Uterine smooth muscle cell (primary cell): ENCODE measurements at places on chromosomes 16 and 17. TPM values are rescaled to one million over a fixed set of nuclear protein-coding genes. Genes with fewer than 3 reads are reported as not detected.

Gene CLDN7
- 2.1 and 4.5 TPM in 2 replicates for total RNA-seq

Gene CTRL
- total RNA-seq = 0.33 TPM in 1 of 2 replicates, not detected in the other

Gene KCNJ18
- total RNA-seq = not detected in 2 replicates

Gene TBC1D3C
- total RNA-seq = not detected in 2 replicates

Gene RNF43
- total RNA-seq = under 0.01 TPM in 1 of 2 replicates, not detected in the other

Gene GRAP
- total RNA-seq = under 0.01 and 0.11 TPM in 2 replicates

Gene PHF23
- 42.5 and 45.5 TPM in 2 replicates for total RNA-seq

Gene TMEM204
- total RNA-seq = 4.8 and 7.2 TPM in 2 replicates

Gene SLFN12L
- under 0.01 and 0.11 TPM in 2 replicates for total RNA-seq

Gene ZG16
- not detected in 2 replicates for total RNA-seq

Gene TNP2
- total RNA-seq = not detected in 2 replicates

Gene ZNF624
- 5.7 and 7.2 TPM in 2 replicates for total RNA-seq

Gene PDP2
- 17.1 and 17.7 TPM in 2 replicates for total RNA-seq

Gene MYH8
- total RNA-seq = under 0.01 TPM in 1 of 2 replicates, not detected in the other

Gene RTN4RL1
- total RNA-seq = 0.11 and 0.12 TPM in 2 replicates

Gene FOXN1
- total RNA-seq = under 0.01 TPM in 1 of 2 replicates, not detected in the other

Gene MRTFB
- 9.7 and 10.0 TPM in 2 replicates for total RNA-seq

Gene NPIPB13
- total RNA-seq = 0.33 and 0.75 TPM in 2 replicates

Gene CRHR1
- not detected in 2 replicates for total RNA-seq

Gene CMIP
- 5.5 and 10.1 TPM in 2 replicates for total RNA-seq
